ENCODE measurements at places on chromosomes 4 and X.

GRCh38 chr4:1713003-1713851, 1.1 kb upstream of the SLBP start:
- DNase-seq, result no peak

GRCh38 chr4:106095408-106095807, 200.1 kb downstream of the NPNT start:
- no peak for DNase-seq

DNA sequence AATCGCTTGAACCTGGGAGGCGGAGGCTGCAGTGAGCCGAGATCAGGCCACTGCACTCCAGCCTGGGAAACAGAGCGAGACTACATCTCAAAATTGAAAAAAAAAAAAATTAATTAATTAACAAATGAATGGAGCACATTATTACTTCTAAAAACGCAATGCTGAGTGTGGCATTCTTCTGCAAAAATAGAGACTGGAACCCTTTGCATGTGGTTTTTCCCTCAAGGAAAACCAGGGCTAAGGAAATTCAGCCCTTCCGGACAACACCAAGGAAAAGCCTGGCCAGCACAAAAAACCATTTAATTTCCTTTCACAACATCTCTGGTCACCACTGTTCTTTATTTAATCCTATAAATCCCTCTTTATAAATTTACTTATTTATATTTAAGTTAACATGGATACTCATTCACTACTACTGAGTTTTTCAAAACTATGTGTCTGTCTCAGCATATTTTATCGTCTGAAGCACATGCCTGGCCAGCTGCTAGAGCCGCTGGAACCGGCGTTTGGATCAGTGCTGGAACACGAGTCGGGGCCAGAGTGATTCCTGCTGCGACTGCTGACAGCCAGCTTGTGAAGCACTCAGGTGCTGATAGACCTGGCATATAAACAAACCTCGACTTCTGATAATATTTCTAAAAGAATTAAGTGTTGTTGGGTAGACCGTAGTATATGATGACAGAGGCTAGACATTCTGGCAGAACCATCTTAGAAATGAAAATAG, 84.5 kb upstream of the WWC2 start:
- DNase-seq, result no peak

- no peak for DNase-seq
Measured at GRCh38 chrX:26922278-26922677, 540.9 kb downstream of the PPP4R3C start.

GRCh38 chr4:1347410-1347864, 429 bp downstream of the UVSSA start:
- DNase-seq, result no peak

- DNase-seq, result no peak
Measured at GRCh38 chr4:2296631-2297601, 35.0 kb upstream of the MXD4 start.

- no peak for DNase-seq
Measured at GRCh38 chr4:6873291-6873690, 36.3 kb upstream of the TBC1D14 start.

DNA sequence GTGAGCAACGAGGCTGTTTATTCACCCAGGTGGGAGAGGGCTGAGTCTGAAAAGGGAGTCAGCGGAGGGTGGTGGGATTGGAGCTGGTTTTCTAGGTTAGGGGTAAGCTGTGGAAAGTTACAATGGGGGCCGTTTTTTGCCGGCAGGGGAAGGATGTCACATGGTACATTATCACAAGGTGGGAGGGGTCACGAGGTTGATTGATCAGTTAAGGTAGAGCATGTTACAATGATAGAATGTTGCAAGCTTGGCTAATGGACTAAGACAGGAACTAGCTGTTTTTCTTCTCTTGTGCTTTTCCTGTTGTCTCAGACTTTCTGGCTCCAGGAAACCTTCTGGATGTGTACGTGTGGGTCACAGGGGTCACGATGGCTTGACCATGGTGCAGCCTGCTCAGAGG, 536.3 kb upstream of the HTR2C start:
- DNase-seq, result no peak

- DNase-seq, result no peak
Measured at GRCh38 chr4:122711919-122712318, 20.6 kb upstream of the BBS12 start.

Data from NCI-H2081 treated with DMSO at 0.1 percent for 48 hours (cell line).